ENCODE measurements at places on chromosomes 6 and 20.

DNA sequence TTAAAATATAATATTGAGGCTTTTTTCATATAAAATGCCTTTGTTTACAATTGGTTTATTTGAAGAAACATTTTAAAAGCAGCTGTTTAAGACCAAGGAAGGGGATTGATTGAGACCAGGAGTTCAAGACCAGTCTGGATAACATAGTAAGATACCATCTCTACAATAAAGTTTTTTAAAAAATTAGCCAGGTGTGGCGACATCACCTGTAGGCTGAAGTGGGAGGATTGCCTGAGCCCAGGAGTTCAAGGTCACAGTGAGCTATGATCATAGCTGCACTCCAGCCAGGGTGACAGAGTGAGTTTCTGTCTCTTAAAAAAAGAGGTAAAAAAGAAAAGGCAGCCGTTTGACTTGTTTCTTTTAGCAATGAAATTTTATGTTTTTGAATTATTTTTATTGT lies 117.0 kb downstream of the STXBP5 start:
- DNase-seq, result no peak

- DNase-seq, result no peak
Measured at GRCh38 chr6:16591396-16592222, 169.7 kb downstream of the ATXN1 start.

DNA sequence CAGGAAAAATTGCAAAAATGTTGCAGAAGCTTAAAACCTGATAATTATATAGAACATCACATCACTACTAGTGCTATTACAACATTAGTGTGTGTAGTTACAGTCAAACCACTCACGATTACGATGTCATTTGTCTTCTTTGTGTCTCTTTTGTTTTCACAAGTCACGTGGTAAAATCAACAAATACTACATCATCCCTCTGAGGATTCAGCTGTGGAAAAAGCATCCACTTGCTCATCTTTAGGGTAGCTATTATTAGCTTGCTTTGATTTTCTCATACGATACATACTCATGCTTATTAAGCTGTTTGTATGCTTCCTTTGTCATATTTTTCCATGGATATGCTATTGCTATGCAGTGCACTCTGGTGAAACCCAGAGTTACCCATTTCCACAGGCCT lies 22.2 kb upstream of the ATXN1 start:
- no peak for DNase-seq

DNA sequence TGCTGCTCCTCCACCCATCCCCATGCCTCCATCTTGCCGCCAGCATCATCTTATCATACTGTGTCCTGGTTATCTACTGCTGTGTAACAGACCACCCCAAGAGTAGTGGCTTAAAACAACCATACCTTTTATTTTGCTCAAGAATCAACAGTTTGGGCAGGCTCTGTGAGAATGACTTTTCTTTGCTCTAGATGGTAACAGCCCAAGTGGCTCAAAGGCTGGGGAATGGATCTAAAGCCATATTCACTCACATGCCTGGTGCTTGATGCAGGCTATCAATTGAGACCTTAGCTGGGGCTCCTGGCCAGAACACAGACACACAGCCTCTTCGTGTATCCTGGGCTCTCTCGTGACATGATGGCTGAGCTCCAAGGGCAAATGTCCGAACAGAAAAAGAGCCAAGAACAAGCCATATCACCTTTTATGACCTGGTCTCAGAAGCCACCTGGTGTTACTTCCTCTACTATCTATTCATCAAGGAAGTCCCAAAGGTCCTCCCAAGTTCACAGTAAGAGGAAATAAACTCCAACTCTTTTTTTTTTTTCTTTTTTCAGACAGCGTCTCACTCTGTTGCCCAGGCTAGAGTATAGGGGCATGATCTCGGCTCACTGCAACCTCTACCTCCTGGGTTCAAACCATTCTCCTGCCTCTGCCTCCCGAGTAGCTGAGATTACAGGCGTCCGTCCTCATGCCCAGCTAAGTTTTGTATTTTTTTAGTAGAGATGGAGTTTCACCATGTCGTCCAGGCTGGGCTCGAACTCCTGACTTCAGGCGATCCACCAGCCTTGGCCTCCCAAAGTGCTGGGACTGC lies 159.3 kb upstream of the JARID2 start:
- no peak for DNase-seq

DNA sequence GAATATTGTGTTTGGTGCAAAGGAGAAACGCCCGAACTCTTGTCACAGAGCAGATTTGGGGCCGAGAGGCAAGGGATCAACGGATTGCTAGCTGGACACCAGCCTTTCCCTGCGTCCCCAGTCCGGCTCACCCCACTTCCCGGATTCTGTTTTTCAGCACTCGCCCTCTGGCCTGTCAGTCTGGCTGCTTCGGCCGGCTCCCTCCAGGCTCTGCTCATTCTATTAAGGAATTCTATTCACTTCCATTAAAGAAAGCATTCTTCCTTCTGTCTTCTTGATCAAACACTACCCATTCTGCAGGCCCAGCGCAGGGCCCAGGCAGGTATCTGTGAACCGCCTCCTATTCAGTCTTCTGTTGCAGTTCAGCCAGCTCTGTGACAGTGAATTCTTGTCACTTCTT lies 91.7 kb downstream of the RNF182 start:
- no peak for DNase-seq

GRCh38 chr6:151370509-151371078 lies 20.8 kb downstream of the ZBTB2 start:
- no peak for DNase-seq

- DNase-seq, result no peak
Measured at GRCh38 chr6:33983109-33983716, 162.7 kb downstream of the GRM4 start.

GRCh38 chr6:128456510-128457230 lies 63.7 kb downstream of the PTPRK start:
- no peak for DNase-seq

DNA sequence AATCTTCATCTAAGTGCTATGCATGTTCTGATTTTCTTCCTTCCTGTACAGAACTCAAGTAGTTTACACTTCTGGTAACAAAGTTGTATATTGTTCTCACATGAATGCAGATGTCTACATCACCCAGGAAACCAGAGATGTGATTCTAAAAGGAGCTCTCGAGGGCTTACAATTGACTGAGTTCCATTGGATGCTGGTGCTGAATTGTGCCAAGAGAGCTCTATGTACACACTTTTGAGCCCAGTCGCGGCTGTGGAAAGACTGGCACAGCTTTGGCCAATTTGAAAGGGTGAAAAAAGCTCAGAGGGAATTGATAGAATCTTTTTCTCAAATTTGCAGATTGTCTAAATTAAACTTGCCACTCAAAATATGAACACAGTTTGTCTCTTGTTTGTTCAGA lies 340.7 kb downstream of the LMBRD1 start:
- no peak for DNase-seq

DNA sequence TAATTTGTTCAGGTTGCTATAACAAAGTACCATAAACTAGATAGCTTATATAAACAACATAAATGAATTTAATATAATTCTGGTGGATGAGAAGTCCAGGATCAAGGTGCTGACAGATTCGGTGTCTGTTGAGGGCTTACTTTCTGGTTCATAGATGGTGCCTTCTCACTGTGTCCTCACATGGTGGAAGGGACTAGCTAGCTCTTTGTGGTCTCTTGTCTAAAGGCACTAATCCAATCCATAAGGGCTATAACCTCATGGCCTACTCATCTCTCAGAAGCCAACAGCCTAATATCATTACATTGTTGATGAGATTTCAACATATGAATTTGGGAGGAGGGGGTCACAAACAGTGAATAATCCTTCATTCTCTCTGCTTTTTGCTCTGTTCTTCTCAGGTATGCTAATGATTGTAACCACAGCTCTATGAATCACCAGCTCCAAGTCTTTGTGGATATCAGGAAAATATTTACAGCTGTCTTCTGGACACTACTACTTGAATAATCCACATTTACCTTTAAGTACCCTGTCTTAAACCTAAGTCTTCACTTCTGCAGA lies 122.3 kb downstream of the NKAIN2 start:
- no peak for DNase-seq

DNA sequence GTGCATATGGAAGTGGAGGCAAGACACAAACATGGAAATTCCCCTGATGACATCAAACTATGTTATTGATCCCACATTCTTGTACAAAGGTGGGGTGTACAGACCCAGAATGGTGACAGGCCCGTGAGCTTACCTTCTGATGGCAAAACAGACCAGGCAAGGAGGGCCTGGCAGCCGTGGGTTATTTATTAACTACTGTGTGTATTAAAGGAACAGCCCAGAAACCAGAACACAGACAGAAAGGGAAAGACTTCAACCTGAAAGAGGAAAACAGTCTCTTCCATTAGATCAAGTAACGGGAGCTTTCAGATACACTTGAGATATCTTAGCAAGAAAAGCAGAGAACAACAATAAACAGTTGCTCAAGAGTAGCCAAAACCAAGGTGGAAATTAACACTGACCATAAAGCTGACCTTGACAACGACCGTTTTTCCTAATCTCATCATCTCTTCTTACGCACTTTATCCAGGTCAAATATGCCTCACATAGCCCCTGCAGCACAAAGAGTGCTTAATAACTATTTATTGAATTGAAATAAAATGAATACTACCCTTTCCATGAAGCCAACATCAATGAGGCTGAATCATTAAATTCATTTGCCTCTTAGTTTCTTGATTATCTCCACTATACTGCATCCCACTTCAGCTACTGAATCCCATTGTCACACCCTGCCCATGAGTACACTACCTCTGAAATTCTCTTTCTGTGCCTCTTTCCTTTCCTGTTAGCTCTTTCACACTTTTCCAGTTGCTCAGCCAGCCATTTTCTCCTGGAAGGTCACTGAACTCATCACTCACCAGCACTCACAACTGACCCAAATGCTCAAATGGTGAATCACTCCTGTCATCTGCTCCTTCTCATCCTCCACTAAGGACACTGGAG lies 67.4 kb downstream of the MOXD1 start:
- DNase-seq, result no peak

GRCh38 chr6:126661646-126662045 lies 321.7 kb downstream of the CENPW start:
- no peak for DNase-seq

- DNase-seq, result no peak
Measured at GRCh38 chr6:37269105-37269504, 11.2 kb upstream of the TMEM217 start.

GRCh38 chr6:10347561-10348327 lies 67.1 kb downstream of the TFAP2A start:
- no peak for DNase-seq

DNA sequence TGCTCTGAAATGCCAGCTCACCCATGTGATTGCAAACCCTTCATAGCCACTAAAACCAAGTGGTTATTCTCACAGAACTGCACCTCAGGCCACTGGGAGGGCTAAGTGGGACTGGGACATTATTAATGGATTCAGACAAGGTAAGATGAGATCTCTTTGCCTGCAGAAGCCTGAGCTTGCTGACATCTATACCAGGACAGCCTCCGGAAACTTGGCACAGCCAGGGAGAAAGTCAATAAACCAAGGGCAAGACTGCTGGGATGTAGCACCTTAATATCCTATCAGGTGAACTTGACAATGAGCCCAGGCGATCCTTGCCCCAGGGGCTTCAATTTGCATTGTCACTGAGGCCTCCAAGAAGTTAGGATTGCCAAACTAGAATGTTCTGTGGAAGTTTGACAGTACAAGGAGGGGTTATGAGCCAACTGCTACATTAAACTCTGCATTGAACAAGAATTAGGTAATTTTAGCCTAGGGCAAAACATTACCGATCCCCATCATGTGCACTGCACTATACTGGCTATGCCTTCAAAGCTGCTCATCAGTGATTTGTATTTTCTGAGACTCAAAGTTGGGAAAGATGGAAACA lies 60.1 kb upstream of the RALGAPA2 start:
- DNase-seq, result no peak

GRCh38 chr6:44739181-44739580 lies 351.7 kb downstream of the CDC5L start:
- DNase-seq, result no peak

GRCh38 chr20:47274401-47275108 lies 81.9 kb downstream of the ZMYND8 start:
- DNase-seq, result no peak

DNA sequence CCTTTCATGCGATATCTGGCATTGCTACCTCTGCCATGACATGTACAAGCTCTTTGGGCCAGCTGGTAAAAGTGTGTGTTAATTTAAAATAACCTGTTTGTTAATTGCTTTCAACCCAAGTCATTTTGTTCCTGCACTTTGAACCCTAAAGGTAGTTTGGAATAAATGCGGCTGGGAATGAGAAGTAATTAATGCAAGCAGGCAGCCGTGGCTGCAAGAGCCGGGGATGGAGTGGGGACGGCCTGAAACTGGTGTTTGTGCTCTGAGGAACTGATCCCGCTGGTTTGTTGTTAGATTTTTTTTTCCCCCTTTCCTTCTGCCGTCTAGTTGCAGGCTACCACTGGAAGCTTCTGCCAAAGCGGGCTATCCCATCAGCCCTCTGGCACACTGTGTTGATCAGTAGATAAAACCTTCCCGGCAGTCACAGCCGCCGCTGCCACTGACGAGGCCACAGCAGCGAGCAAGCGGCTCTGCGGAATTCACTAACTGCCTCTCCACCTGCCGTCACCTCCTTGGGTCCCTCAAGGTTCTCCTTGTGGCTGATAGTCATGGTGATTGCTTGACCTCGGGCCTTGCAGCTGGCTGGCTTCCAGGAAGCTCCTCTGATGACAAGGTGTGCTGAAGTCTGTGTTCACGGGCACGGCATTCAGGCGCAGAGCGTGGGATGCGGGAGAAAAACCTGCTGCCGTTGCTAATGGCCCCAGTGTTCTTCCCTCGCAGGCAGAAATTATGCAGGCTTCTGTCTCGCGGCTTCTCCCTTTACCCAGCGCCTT lies 315.9 kb downstream of the TFAP2A start:
- DNase-seq, result no peak

GRCh38 chr20:5834436-5835005 lies 84.3 kb downstream of the SHLD1 start:
- no peak for DNase-seq

DNA sequence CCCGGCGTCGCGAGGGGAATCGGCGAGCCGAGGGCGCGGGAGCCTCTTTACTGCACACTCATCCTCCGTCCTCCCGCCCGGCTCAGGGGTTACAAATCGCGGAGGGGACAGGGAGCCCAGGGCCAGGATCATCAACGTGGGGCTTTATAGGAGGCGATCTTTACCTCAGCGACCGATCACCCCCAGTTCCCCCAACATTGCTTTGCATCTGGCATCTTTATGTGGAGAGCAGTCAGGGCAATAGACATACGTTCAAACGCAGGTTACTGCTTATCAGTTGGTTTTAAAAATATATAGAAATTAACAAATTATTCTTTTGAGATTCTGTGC lies 634 bp downstream of the HSF2 start:
- no peak for DNase-seq

- no peak for DNase-seq
Measured at GRCh38 chr6:143727035-143727434, 49.3 kb downstream of the PHACTR2 start.

All from NCI-H187 treated with DMSO at 0.1 percent for 48 hours (cell line).